ENCODE measurements at places on chromosomes 5 and 9. TPM values are rescaled to one million over a fixed set of nuclear protein-coding genes. Genes with fewer than 3 reads are reported as not detected.

DNA sequence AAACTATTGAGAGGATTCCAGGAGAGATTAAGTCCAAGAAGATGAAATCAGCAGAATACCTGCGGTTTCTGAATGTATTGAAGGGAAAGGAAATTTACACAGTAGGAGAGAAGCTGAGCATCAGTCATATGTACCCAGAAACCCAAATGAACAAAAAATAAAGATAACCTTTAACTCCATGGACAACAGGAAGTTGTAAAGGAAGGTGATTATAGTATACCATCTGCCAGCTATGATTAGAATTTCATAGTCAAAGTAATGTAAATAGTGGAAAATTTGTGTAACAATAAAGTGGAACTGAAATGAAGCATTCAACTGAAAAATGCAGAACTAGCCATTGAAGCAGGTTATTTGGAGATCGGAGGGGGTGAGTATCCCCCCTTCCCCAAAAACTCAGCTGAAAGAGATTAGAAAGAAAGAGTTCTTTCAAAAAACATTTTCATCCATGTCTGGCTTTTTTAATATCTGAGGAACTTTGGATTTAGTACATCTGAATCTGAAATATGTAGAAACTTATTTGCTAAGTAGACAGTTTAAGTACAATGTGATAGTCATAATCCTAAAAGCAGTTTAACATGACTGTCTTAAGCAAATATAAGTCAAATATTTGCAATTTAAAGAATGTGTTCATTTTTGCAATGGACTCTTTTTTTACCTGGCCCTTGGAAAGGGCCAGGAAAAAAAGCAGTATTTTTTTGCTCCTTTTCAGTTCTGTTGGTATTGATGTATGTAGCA, 58.4 kb downstream of the APC start:
- DNase-seq: peak; percentile 72

DNA sequence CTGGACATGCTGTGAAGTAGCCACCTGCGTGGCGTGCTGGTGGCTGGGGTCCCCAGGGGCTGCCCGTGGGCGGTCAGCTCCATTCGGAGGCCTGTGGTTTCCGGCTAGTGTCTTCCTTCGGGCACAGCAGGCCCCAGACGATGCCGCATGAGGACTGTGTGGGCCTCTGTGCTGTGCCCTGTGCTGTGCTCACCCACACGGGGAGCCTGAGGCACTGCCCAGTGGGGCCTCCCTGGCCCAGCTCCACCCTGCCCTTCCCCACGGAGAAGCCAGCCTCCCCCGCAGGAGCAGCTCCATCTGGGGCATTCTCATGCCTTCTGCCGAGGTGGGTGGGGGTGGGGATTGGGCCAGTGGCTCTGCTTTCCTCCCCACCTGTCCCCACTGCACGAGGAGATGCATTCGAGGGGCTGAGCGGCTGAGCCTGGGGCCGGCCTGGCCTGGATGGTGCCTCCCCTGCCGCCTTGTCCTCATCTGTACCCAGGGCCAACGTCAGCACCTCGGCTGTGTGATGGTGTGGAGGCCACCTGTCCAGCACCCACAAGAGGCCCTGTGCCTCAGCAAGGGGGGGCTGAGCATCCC, 24.2 kb downstream of the RXRA start:
- DNase-seq: no peak

DNA sequence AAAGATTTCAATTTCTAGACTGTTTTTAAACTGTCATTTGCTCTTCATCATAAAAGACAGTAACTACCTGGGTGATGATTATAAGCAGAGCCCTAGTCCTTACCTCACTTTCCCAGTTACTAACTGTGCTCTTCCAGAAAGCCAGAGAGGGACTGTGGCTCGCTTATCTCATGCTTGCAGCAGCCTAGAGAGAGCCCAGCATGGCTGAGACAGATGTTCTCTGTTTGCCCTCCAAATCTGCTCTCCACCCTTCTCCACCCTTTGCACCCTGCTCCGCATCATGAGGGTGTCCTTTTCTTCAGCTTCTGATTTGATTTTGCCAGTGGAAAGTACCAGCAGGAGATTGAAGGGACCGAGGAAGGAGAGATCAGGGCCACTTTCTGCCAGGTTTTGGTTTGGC, 61.2 kb upstream of the SELENOP start:
- DNase-seq: no peak

The SEPTIN8 gene
- total RNA-seq: 36.3 TPM

The NTRK2 gene
- not detected for total RNA-seq

DNA sequence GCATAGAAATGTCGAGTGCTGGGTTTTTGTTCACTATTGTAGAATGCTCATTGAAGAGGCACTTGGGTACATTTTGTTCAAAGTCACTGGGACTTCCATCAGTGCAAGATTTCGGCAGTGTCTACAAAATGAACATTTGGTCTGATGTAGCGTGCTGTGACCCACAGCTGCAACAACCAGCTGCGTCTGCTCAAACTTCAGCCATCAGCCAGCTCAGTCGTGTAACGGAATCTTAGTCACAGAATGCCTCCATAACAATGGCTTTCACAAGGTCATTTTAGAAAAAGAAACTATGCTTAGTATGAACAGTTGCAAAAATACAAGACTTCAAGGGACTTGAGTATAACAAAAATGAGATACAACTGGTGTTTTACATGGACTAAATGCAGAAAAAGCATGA, 828.1 kb upstream of the GRAMD2B start:
- no peak for DNase-seq

The BNC2 gene
- 4.5 TPM for total RNA-seq

The DND1 gene
- 0.13 TPM for total RNA-seq

All from dermis microvascular lymphatic vessel endothelial cell (primary cell).